Fibroblast of lung (primary cell): ENCODE measurements at places on chromosomes 11 and 22. TPM values are rescaled to one million over a fixed set of nuclear protein-coding genes. Genes with fewer than 3 reads are reported as not detected.

GRCh38 chr11:15114501-15115475 lies at the start of gene INSC:
Gene INSC (plus strand): TSS chr11:15114923. CDS start chr11:15149175, 34,252 bp downstream.
- peak; percentile 40 for DNase-seq

DNA sequence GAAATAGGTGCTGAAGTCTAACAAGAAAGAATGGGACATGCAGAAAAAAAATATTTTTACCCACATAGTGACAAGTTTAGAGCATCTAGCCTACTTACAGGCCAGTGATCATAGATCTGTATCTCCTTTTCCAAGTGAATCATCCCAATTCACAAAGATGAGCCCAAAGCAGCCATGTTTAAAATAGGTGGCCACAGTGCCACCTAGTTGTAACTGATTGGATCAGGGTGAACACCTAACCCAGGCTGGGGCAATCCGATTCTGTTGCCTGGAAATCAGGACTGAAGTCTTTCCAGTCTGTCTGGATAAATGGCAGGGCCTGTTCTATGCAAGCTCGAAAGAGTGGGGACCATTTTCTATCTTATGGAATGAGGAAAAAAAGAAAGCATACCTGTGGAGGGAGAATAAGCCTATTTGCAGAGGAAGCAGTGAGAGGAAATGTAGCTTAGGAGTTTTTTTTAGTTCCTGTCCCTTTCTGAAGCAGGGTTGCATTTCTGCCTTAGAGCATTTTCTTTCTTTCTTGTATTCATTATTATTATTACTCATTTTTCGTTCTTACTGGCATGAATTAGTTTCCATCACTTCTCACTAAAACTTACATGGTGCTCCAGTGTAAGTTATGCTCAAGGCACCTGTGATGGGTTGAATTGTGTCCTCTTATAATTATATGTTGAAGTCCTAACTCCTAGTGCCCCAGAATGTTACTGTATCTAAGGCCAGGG lies 113.2 kb upstream of the RAG2 start:
- DNase-seq = no peak

The KDM4E gene
- not detected in 2 replicates for total RNA-seq

GRCh38 chr11:125443767-125444311 lies 52.2 kb downstream of the FEZ1 start:
- no peak for DNase-seq

The PPP1R14B gene
- 121 and 122 TPM in 2 replicates for total RNA-seq

GRCh38 chr11:14356342-14356741 lies 2.6 kb downstream of the RRAS2 start:
- DNase-seq = no peak

The TYMP gene
- total RNA-seq = 40.1 and 40.8 TPM in 2 replicates

GRCh38 chr11:36724742-36725385 lies 126.8 kb upstream of the RAG2 start:
- no peak for DNase-seq

DNA sequence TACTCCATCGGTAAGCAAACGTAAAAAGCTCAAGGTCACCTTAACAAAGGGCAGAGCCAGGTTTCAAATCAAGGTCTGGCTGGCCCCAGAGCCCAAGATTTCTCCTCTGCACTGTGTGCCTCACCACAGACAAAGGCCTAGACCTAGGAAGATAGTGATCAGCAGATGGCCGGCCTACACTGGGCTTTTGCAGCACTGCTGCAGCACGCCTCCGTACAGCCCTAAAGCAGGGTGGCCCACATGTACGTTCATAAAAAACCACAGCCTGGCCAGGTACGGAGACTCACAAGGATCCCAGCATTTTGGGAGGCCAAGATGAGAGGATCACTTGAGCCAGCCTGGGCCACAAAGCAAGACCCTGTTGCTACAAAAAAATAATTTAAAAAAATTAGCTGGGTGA lies 106.3 kb upstream of the PITPNB start:
- DNase-seq = no peak

- DNase-seq = no peak
These were observed 116.0 kb upstream of the BID start for GRCh38 chr22:17890245-17890671.

DNA sequence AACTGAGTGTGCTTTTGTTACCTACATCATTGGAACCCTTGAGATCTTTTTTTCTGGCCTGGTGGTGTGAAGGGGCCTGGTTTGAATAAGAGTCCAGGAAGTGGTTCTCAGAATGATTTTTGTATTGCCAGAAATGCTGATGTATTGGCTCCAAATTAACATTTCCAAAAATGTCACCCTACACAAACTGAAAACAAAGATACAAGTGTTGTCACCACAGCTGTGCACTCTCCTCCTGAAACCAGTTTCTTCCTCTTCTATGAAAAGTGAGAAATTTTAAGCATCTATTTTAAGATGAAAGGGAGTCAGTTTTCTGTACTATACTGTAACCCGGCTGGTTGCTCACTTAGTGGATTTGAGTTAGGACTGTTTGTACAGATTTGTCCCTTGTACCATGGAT lies 218.8 kb downstream of the PGR start:
- no peak for DNase-seq

DNA sequence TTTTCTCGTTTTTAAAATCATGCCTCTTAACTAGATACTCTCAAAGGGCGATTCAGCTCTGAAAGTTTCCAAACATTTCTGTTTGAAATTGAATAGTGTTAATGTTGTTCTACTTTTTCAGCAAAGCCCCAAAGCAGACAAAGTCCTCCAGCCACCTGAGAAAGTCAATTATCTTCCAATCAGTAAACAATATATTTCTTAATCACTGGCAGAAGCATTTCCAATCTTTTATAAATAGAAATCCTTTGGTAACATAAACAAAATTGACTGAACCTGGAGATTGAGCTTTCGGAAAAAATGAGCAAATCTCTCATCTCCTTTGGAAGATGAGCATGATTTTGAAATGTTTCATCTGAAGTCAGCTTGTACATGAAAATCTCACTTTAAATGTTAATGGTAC lies 84.4 kb upstream of the FIBIN start:
- DNase-seq = no peak

The GLYAT gene
- not detected in 2 replicates for total RNA-seq

DNA sequence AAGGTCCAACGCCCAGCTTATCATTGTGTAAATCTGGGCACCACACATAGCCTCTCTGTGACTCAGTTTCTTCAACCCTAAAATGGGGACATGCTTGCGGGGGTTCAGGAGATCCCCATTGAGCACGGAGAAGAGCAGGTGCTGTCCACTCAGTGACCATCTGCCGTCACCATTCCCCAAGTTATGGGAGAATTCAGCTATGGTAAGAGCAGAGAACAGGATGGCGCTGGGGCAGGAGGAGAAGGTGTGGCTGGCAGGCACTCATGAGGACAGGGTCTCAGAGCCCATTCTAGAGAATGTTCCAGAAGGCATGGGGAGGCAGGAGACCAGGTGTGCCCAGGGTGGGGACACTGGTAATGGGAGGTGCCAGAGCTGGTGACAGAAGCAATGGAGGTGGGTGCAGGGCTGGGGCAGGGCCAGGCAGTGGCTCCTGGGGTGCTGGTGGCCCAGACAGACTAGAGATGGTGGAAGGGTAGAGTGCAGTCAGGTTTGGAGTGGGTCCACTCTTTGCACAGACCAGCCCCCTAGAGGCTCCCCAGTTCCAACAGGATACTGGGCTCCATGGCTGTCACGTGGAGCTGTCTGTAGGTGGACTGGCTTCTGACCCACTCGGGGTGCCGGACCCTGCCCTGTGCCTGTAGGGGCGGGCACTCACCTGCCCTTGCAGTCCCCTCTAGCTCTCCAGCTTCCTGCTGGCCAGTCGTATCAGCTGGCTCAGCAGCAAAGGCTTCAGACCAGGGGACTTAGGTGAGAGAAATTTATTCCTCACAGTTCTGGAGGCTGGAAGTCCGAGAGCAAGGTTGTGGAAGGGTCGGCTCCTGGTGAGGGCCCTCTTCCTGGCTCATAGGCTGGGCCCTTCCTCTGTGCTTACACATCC lies 84.7 kb downstream of the CDKN1C start:
- no peak for DNase-seq

DNA sequence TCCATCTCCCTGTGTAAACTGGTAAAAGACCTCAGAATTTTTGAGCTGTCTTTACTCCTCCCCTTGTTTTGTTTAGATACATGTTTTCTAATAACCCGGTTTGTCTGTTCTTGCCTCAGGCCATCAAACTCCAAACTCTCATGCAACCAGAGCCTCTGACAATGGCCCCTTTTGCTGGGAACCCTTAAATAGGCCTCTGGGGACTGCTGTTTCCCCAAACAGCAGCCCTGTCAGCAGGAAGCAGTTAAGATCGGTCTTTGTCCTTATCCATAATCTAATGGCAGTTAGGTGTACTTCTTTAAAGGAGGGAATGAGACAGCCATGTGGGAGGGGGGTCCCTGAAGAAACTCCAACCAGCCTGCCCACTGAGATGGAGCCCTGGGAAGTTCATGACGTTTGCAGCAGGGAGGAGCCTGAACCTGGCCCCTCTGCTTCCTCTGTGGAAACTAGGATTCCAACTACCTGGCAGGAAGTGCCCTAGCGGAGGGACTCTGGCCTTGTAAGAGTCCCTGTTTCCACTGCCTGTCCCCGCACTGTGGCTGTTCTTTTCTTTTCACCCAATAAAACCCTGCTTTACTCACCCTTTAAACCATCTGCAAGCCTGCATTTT lies 1354.4 kb downstream of the LRRC4C start:
- no peak for DNase-seq

The OSBP2 gene
- 0.51 and 3.8 TPM in 2 replicates for total RNA-seq

The CD3D gene
- not detected in 2 replicates for total RNA-seq

DNA sequence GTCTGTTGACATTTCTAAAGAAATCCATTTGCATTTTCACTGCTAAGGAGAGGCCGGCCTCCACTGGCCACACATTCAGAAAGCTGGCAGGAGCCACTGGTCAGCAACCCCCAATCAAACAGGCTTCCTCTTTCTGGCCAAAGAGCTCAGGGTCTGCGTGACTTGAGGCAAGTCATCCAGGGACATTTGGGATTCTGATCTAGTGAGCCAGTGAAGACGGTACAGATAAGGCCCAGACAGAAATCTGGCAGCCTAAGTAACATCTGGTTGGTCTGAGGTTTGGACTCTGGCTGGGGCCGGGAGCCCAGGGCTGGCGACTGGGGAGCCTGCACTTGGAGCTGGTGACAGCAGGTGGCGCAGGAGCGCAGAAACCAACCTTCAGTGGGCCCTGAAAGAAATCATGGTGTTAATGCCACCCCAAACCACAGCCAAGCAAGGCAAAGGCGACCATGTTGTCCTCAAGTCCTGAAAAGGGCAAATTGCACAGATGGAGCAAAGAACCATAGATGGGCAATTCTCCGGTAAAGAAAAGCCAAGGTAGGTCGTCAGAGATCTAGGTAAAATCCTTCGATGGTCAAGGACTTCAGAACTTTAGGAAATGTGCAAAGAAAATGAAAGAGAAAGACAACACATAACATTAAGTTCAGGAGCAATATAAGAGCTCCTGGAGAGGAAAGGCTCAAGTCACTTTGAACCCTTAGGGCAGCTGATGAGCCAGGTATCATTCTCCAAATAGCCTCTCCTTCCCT lies 99.4 kb upstream of the BLID start:
- peak; percentile 99 for DNase-seq

The F2 gene
- not detected in 2 replicates for total RNA-seq

- peak; percentile 82 for DNase-seq
These were observed 6.1 kb upstream of the TEAD1 start for GRCh38 chr11:12668166-12668565.

GRCh38 chr22:45974498-45974897 lies 2.5 kb downstream of the WNT7B start:
- no peak for DNase-seq

DNA sequence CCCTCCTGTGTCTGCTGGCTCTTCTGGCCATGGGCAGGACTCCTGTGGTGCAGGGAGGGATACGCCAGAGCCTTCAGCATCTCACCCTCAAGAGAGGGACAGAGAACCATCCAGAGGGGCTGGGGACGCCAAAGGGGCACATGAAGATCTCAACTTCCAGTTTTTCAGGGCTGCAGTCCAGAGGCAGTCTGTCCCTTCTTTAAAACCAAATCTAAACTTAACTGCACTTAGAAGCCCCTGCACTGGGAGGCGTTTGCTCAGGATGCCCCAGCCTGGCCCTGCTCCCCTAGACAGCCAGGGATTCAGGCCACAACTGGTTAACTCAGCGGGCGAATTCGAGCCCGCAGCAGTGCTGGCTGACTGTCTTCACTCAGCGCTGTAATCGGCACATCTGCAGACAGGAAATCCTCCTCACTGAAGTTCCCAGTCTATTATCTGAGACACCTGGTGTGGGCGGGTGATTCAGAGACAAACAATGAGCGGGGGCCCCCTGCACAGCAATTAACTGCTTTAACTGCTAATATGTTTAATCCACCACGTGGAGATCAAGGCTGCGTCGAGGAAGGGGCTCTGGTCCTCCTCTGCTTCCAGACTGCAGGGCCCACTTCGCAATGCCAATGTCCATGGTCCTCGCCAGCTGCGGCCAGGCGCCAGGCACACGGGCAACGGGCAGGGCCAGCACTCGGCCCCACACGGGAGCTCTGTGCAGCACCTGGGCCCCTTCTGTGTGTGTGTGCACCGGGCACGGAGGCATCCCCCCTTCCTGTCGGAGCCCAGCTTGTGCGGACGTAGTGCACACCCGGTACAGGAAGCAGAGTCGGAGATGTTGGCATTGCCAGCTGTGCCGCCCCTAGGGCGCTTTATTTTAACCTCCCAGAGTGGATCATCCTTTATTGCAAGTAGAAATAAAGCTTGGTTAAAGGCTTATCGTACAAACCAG lies 36.9 kb upstream of the GNB1L start:
- peak; percentile 43 for DNase-seq

DNA sequence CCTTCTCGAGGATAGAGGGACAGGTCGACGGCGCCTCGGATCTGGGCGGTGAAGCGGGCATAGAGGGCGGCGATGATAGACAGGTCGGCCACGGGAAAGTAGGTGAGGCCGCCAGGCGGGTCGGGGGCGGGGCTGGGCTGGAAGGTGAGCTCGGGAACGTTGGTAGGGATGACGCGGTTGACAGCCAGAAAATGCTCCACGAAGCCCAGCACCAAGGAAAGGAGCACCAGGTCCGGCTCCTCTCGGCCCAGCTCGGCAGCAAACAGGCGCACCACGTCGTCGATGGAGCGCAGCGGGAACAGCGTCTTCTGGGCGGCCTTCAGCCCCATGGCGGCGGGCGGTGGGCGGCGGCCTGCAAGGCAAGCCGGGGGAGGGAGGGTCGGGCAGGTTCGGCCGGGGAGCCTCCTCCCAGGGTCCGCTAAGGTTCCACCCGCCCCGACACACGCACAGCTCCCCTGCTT lies 540 bp downstream of the MEN1 start:
- no peak for DNase-seq

The H19 gene
- 1.8 and 55.0 TPM in 2 replicates for total RNA-seq
